ENCODE measurements at places on chromosomes 1 and 21.

DNA sequence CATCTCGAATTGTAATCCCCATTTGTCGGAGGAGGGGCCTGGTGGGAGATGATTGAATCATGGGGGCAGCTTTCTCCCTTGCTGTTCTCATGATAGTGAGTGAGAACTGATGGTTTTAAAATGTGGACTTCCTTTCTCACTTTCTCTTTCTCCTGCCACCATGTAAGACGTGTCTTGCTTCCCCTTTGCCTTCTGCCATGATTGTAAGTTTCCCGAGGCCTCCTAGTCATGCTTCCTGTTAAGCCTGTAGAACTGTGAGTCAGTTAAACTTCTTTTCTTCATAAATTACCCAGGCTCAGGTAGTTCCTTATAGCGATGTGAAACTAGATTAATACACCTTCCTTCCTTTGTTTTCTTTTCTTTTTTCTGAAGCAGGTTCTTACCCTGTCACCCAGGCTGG is 13.9 kb downstream of the DNAJC6 start:
- no peak for DNase-seq

- DNase-seq: no peak
Measured at GRCh38 chr1:30324251-30325084, 398.9 kb downstream of the MATN1 start.

- peak; percentile 64 for DNase-seq
Measured at GRCh38 chr1:41382480-41383090, 21.4 kb downstream of the FOXO6 start.

DNA sequence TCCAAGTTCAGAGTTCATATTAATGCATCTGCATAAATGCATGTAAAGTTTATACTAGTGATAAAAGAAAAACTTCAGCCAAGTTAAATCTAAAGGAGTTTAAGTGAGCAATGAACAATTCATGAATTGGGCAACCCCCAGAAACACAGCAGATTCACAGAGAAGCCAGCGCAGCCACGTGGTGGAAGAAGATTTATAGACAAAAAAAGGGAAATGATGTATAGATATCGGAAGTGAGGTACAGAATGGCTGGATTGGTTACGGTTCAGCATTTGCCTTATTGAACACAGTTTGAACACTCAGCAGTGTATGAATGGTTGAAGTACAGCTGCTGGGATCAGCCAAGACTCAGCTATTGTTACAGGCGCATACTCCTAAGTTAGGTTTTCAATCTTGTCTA is 5.7 kb downstream of the AK5 start:
- DNase-seq: no peak

DNA sequence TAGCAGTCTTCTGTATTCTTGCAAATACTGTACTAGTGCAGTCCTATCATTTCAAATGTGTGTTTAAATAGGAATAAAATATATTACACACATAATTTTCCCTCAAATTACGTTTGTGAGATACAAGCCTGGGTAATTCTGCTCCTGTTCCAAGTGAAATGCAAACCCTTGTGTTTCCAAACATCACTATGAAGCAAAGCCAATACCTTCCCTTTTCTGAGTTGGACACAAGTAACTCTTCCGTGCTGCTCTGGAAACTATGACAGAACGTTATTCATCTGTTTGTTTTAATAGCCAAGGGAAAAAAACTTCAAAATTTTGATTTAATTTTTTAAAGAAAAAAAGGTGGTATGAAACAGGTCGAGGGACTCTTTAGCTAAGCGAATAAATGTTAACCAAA is 73.7 kb upstream of the UBE2U start:
- no peak for DNase-seq

GRCh38 chr1:107246775-107247345 is 106.0 kb downstream of the NTNG1 start:
- no peak for DNase-seq

GRCh38 chr1:48030211-48030610 is 33.0 kb upstream of the TRABD2B start:
- DNase-seq: no peak

DNA sequence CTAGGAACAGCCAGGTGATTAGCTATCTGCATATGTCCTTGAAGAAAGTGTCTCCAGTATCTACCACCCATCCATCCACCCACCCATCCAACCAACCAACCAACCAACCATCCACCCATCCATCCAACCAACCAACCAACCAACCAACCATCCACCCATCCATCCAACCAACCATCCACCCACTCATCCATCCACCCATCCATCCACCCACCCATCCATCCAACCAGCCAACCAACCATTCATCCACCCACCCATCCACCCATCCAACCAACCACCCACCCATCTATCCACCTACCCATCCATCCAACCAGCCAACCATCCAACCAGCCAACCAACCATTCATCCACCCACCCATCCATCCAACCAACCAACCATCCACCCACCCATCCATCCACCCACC is 12.1 kb downstream of the C21orf58 start:
- no peak for DNase-seq

DNA sequence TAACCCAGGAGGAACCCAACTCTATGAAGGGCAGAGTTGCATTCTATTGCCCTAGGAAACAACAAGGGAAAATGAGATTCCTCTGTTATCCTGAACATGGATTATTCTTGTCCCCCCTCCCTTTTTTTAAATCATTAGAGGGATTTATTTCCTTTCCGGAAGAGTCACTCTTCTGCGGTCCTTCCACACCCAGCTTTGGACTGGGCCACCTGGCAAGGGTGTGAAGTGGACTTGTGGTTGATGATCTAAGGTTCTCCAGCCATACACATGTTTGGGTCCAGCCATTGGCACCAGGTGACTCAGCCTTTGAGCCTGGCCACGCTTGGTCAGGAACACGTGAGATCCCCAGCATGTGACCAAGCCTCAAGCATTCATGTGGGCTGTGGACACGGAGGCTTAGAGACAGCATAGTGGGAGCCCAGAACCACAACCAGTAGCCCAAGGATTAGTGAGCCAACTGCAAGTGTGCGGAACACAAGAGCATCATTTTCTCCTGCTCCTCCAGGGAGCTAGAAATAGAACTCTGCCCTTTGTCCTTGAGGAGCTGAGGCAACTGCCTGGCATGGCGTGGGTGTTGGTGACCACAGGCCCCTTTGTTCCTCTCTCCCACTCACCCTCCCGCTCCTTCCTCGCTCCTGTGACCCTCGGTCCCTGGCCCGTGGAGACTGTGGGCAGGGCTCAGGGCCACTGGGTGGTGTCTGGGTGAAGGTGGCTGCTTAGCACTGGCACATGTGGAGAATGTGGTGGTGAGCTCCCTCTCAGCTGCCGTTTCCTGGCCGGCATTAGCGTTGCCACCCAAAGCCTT is 50.1 kb downstream of the NENF start:
- no peak for DNase-seq

- DNase-seq: no peak
Measured at GRCh38 chr1:17084787-17085186, 31.0 kb upstream of the SDHB start.

DNA sequence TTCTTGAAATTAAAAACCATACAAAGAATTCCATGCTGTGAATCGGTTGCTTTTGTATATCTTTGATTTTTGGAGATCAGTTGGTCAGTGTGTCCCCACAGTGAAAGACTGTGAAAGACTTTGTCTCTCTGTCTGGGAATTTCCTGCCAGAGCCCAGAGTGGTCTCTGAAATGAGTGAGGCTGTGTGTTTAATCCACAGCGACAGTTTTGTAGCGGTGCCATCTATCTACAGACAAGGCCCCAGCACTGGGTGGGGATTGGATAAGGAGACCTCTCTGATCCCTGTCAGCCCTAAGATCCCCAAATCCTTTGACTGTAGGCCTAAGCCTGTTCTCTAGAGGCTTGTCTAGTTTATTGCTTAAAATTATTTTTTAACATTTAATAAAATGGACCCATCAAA is 10.3 kb downstream of the GPR25 start:
- DNase-seq: no peak

Measured in mesothelial cell of epicardium (in vitro differentiated cells).